ENCODE measurements at places on chromosomes 13 and 19.

- no peak for DNase-seq
These were observed 103.1 kb upstream of the RNF113B start for GRCh38 chr13:98280176-98280510.

- DNase-seq = no peak
These were observed 1.1 kb downstream of the KLHL26 start for GRCh38 chr19:18637673-18638630.

DNA sequence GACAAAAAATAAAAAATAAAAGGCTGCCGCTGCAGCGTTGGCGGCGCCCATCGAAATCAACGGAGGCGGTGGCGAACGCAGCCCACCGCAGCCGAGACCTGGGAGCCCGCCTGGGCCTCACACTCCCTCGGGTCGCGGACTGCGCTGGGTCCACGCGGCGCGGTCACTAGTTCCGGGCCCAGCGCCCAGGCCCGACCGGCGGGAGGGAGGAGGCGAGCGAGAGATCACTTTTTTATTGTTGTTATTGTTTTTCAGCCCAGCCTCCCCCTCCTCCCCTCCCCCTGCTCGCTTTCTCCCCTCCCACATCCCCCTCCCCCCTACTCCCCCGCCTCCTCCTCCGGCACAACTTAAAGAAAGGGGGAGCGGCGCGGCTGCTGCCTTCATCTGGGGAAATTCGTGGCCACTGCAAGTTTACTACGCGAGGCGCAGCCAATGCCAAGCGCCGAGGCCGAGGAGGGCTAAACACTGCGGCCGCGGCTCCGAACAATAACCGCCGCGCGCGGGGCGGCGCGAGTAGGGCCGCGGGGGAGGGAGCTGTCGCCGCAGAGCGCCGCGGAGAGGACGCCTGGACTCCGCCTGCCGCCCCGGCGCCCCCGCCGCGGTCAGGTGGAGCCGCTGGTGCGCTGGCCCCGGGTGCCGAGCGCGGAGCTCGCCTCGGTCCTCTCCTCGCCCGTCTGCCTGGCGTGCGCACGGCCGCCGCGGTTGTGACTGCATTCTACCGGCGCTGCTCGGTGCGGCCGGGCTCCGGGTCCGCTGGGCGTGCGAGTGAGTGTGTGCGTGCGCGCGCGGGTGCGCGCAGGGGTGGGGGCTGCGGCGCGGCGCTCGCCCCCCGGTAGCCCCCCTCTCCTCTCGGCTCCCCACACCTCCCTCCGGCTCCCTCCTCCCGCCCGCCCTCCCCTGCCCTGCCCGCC is 505 bp upstream of the ZIC2 start:
- peak; percentile 12 for DNase-seq

- DNase-seq = no peak
These were observed 4.9 kb downstream of the PTGER1 start for GRCh38 chr19:14470031-14470876.

- DNase-seq = no peak
These were observed 441.0 kb downstream of the KLF12 start for GRCh38 chr13:73693215-73693614.

- no peak for DNase-seq
These were observed 209.9 kb downstream of the DCT start for GRCh38 chr13:94269557-94269956.

DNA sequence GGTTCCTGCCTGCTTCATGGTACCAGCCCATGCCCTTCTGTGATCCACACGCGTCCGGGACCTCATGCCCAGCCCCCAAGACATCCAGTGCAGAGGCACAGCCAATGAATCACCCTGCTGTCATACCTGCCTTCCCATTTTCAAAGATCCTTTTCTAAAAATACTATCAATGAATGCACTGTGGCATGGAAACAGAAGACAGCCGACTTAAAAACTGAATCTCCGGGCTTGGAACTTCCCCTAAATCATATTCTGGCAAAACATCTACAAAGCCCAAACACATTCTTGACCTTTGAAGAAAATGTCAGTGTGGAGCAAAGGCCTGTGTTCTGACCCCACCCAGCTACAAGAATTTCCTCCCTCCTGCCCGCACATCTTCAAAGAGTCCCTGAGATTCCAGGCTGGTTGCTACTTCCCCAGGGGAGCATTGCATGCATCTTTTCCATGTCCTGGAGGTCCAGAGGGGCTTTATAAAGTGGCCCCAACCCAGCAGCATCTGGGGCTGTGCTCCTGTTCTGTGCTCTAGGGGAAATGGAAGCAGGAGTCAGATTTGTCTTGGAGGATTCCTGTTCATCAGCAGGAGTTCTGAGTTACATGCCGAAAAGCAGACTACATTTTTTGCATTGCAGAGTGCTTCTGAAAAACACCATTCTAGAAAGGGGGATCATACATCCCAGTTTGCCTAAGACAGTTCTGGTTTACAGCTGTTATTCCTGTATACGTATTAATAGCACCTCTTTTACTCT is 135.2 kb downstream of the USP12 start:
- peak; percentile 69 for DNase-seq

GRCh38 chr19:52507266-52507665 is 20.2 kb upstream of the ZNF808 start:
- no peak for DNase-seq

DNA sequence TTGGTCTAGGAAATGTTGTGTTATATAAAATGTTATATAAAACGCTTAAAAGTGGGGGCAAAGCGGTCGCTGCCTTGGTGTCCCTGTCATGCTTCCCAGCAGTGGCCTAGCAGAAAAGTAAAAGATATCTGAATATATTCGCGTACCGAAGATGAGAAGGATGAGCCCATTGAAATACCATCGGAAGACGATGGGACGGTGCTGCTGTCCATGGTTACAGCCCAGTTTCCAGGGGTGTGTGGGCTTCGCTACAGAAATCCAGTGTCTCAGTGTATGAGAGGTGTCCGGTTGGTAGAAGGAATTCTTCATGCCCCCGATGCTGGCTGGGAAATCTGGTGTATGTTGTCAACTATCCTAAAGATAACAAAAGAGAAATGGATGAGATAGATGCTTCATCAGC is 110.9 kb upstream of the DIAPH3 start:
- DNase-seq = no peak

- no peak for DNase-seq
These were observed 256.9 kb downstream of the ZNF536 start for GRCh38 chr19:30629086-30629485.

DNA sequence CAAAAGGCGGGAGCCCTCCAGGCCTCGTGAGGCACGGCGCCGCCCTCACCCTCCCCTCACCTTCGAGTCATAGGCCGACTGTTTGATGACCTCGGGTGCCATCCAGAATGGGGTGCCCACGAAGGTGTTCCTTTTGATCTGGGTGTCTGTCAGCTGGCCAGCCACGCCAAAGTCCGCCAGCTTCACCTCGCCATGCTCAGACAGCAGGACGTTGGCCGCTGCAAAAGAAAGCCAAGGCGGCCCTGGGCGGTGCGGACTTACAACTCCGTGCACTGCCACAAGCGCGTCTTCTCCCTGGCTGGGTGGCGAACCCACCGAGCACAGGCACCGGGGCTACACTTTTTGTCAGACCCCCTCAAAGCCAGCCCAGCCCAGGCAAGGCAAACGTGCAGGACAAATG is 102.1 kb downstream of the STK24 start:
- DNase-seq = no peak

- DNase-seq = peak; percentile 80
These were observed 5.7 kb upstream of the FOXO1 start for GRCh38 chr13:40671956-40672764.

- DNase-seq = peak; percentile 92
These were observed 120.0 kb downstream of the EFNB2 start for GRCh38 chr13:106415442-106415841.

DNA sequence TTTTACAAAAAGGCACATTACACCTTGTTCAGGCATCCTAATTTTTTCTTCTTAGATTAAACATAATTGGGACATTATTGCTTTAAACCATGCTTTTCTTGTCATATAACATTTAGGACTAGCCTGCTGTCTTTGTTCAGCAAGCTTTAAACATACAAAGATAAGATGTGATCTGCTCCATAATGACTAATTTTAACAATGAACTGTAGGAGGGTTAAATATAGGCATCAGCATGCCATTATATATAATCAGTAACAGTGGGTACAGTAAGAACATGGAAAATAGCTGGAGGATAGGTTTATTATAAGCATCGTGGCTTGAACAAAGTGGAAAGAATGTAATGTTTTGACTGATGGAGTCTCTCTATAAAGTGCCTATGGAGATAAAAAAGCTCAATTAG is 661.7 kb downstream of the SLITRK6 start:
- no peak for DNase-seq

- no peak for DNase-seq
These were observed at the start of gene DAND5 for GRCh38 chr19:12969292-12969988. Gene DAND5 (plus strand): TSS chr19:12969576. CDS start chr19:12969661, 85 bp downstream.

DNA sequence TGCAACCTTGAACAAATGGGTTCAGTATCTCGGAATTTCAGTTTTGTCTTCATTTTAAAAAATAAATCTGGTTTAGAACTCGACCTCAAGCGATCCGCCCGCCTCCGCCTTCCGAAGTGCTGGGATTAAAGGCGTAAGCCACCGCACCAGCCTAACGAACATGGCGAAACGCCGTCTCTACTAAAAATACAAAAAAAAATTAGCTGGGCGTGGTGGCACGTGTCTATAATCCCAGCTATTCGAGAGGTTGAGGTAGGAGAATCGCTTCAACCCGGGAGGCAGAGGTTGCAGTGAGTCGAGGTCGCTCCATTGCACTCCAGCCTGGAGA is 571 bp downstream of the ZNF302 start:
- DNase-seq = no peak

- no peak for DNase-seq
These were observed 189.1 kb downstream of the FGF14 start for GRCh38 chr13:102212729-102213128.

- no peak for DNase-seq
These were observed 31.0 kb downstream of the PIP5K1C start for GRCh38 chr19:3669082-3669946.

- DNase-seq = no peak
These were observed 104.7 kb upstream of the MBNL2 start for GRCh38 chr13:97117388-97117910.

DNA sequence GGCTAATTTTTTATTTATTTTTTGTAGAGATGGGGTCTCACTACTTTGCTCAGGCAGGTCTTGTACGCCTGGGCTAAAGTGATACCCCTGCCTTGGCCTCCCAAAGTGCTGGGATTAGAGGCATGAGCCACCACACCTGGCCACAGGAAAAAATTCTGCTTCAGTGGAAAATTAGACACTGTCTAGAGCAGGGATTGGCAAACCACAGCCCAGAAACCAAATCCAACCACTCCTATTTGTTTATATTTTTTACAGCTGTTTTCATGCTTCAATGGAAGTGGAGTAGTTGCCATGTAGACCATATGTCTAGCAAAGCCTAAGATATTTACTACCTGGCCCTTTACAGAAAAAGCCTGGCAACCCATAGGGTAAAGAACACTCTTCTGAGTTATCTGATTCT is 123.7 kb upstream of the MRI1 start:
- DNase-seq = no peak

GRCh38 chr19:46670813-46671212 is 9.8 kb upstream of the DACT3 start:
- no peak for DNase-seq

- no peak for DNase-seq
These were observed 502.8 kb downstream of the COG6 start for GRCh38 chr13:40158218-40158617.

DNA sequence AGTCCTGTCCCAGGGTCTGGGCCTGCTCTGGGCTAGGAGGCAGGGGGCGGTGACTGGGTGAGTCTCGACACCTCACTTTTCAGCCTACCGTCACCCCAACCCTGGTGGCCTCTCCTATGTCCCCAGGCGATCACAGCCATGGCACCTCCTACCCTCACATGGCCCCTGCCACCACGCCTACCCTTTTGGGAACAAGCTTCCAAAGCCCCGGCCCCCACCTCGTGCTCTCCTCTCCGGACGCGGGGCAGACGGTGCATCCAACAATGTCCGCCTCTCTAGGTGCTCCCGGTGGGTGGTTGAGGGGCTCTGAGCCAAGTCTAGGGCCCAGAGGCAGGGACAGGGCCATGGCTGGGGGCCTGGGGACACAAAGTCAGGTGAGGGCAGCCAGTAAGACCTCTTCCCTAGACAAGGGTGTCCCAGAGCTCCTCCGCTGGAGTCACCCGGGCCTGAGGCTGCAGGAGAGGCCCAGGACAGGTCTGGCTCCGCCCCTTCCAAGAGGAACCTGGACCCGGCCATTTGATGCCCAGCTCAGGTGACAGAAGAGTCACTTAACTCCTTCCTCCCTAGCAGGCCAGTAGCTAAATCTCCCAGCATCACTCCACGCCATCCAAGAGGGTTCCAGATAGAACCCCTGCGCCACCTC is at the start of gene SYNE4:
SYNE4 (minus strand) TSS at position 478 of the 643 bp plus-strand sequence; CDS start at position 346, 132 bp downstream.
- DNase-seq = no peak

- peak; percentile 72 for DNase-seq
These were observed 41.4 kb downstream of the LYL1 start for GRCh38 chr19:13060964-13061927.

- peak; percentile 85 for DNase-seq
These were observed 2.1 kb downstream of the EFNB2 start for GRCh38 chr13:106533101-106533942.

GRCh38 chr13:102198418-102199311 is 203.2 kb downstream of the FGF14 start:
- DNase-seq = peak; percentile 50

- no peak for DNase-seq
These were observed 13.3 kb downstream of the TSKS start for GRCh38 chr19:49749771-49750170.

GRCh38 chr13:28622286-28622685 is 36.6 kb upstream of the POMP start:
- no peak for DNase-seq

GRCh38 chr13:107284173-107284572 is 716.2 kb upstream of the ARGLU1 start:
- peak; percentile 27 for DNase-seq

- DNase-seq = no peak
These were observed 447.8 kb downstream of the OXGR1 start for GRCh38 chr13:96546463-96546862.

GRCh38 chr19:3573858-3574637 is 1.3 kb downstream of the HMG20B start:
- DNase-seq = peak; percentile 96

- DNase-seq = no peak
These were observed 273.1 kb downstream of the KLF12 start for GRCh38 chr13:73861136-73861535.

- peak; percentile 77 for DNase-seq
These were observed 69.4 kb downstream of the PSPC1 start for GRCh38 chr13:19713186-19713965.

DNA sequence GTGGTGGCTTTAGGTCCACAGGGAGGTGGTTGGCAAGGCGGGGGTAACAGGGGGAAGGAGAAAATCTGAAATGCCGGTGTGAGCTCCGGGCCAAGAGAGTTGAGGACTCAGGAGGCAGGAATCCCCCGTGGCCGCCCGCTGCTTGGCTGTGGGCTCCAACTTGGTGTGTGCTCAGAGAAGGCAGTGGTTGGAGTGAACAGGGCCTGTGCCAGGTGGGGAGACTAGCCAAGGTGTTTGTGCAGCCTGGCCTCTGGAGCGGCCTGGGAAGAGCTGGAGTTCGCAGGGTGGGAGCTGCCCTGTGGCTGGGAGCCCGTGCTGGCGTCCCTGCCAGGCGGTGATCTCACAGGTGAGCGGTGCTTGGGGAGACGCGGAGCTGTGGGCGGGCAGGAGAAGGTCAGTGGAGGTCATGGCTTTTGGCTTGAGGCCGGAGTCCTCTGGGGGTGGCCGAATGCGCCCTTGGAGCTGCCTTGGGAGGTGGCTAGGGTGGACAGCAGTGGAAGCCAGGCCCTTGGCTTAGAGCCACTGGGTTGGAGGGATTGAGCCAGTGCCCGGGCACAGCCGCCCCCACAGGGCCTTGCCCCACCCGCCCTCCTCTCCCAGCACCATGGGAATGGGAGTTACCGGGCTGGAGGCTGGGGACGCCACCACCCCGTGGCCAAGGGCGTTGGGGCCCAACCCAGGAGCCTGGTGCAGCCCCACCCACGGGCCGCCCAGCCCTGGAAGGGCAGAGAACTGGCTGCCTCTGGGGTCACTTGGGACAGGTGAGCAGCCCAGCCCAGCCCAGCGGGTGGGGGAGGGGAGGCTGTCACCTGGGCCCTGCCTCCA is 7.1 kb upstream of the CIRBP start:
- no peak for DNase-seq

All from fibroblast of villous mesenchyme (primary cell).